CD4-positive, alpha-beta T cell (primary cell): ENCODE measurements at places on chromosomes 5 and 9. TPM values are rescaled to one million over a fixed set of nuclear protein-coding genes. Genes with fewer than 3 reads are reported as not detected.

BAG1 gene
- total RNA-seq = 61.4 TPM

CRHBP gene
- total RNA-seq = not detected

SCGB3A2 gene
- not detected for total RNA-seq

LCN2 gene
- not detected for total RNA-seq

NKD2 gene
- 0.17 TPM for total RNA-seq

GKAP1 gene
- total RNA-seq = 9.5 TPM

SPRY4 gene
- 0.34 TPM for total RNA-seq

FAM200C gene
- total RNA-seq = not detected

DNA sequence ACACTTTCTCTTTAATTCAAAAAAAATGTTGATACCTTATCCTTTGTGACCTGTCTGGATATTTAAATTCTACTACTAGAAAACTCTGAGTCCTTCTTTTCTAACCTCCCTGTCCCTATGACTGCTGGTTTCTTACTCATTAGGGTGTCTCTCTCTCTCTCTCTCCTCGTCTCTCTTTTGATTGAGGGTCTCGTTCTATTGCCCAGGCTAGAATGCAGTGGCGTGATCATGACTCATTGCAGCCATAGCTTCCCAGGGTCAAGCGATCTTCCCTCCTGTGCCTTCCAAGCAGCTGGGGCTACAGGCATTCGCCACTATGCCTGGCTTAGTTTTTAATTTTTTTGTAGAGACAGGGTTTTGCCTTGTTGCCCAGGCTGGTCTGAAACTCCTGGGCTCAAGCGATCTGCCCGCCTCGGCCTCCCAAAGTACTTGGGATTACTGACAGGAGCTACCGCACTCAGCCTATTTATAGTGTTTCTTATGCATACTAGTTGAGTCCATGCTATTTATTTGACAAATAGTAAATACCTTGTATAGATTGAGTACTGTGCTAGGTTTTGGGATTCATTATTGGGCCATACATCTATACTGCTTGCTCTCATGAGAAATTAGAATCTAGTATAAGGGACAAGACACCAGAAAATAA is 61.9 kb downstream of the NSD1 start:
- no peak overlapping the region for H3K4me3 ChIP-seq
- DNase-seq = no peak
- no peaks in the 10 kb centered on the region for H3K27me3 ChIP-seq
- H3K27ac ChIP-seq = no peak overlapping the region
- H3K36me3 ChIP-seq = peaks cover 68% of the 10 kb centered on the region
- no peaks in the 10 kb centered on the region for H3K4me1 ChIP-seq

- peak overlapping the region; percentile 71 for H3K27ac ChIP-seq
- H3K4me3 ChIP-seq = peak overlapping the region; percentile 27
- no peaks in the 10 kb centered on the region for H3K27me3 ChIP-seq
- H3K36me3 ChIP-seq = no peaks in the 10 kb centered on the region
- peak; percentile 19 for DNase-seq
Observed at GRCh38 chr5:76547242-76547890, 75.8 kb downstream of the F2RL2 start.

GRCh38 chr9:132945186-132946130 is 1.0 kb upstream of the TSC1 start:
- no peaks in the 10 kb centered on the region for H3K27me3 ChIP-seq
- peak overlapping the region; percentile 96 for H3K4me3 ChIP-seq
- peaks cover 24% of the 10 kb centered on the region for H3K4me1 ChIP-seq
- no peak for DNase-seq

DNA sequence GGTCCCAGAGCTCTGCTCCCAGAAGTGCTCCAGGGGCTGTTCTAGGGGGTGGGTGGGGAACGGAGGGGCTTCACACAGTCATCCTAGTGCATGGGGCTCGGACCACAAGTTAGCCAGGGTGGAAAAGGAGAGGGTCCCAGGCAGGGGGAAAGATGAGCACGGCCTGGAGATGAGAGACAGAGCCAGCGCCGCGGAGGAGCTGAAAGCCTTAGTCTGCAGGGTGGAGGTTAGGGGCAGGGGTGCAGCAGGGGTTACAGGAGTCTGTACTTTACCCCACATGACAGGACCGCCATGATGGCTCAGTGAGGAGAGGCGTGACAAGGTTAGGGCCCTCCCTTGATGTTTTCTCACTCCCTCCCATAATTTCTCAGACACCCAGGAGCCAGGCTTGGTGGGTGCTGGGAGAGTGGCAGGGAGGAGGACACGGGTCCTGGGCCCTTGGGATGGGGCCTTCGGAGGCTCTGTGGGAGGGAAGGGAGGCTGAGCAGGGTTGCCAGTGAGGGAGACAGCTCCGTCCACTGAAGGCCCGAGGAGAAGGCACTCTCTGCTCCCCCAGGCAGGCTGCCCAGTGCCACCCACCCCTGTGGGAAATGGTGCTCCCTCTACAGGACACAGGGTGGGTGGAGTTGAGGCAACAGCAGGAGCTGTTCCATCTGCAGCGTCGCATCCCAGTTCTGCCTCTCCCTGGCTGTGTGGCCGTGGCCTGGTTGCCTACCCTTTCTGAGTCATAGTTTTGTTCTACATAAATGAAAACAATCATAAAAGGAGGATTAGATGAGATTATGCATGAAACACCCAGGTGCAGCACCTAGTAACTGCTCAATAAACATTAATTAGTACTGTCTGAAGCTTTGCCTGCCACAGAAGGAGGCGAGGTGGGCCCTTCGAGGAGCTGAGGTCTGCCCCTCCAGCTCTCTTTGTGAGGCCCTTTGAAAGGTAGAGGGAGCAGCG is 66.2 kb downstream of the NDST1 start:
- H3K27ac ChIP-seq = no peak overlapping the region
- H3K4me3 ChIP-seq = no peak overlapping the region
- DNase-seq = no peak
- no peaks in the 10 kb centered on the region for H3K36me3 ChIP-seq
- H3K4me1 ChIP-seq = no peaks in the 10 kb centered on the region
- H3K27me3 ChIP-seq = no peaks in the 10 kb centered on the region

GRCh38 chr9:130665029-130665430 is 636 bp downstream of the PRDM12 start:
- H3K27ac ChIP-seq = no peak overlapping the region
- H3K27me3 ChIP-seq = peaks cover 63% of the 10 kb centered on the region
- no peak overlapping the region for H3K4me3 ChIP-seq
- peaks cover 57% of the 10 kb centered on the region for H3K4me1 ChIP-seq

- H3K27me3 ChIP-seq = no peaks in the 10 kb centered on the region
- peak overlapping the region; percentile 10 for H3K4me3 ChIP-seq
- peaks cover 18% of the 10 kb centered on the region for H3K4me1 ChIP-seq
- no peak for DNase-seq
- no peak overlapping the region for H3K27ac ChIP-seq
Observed at GRCh38 chr5:252546-252945, 18.9 kb upstream of the PDCD6 start.

GRCh38 chr5:73938280-73938937 is 312.4 kb downstream of the ARHGEF28 start:
- H3K36me3 ChIP-seq = no peaks in the 10 kb centered on the region
- no peaks in the 10 kb centered on the region for H3K27me3 ChIP-seq
- no peak for DNase-seq
- H3K27ac ChIP-seq = no peak overlapping the region
- H3K4me3 ChIP-seq = no peak overlapping the region

DNA sequence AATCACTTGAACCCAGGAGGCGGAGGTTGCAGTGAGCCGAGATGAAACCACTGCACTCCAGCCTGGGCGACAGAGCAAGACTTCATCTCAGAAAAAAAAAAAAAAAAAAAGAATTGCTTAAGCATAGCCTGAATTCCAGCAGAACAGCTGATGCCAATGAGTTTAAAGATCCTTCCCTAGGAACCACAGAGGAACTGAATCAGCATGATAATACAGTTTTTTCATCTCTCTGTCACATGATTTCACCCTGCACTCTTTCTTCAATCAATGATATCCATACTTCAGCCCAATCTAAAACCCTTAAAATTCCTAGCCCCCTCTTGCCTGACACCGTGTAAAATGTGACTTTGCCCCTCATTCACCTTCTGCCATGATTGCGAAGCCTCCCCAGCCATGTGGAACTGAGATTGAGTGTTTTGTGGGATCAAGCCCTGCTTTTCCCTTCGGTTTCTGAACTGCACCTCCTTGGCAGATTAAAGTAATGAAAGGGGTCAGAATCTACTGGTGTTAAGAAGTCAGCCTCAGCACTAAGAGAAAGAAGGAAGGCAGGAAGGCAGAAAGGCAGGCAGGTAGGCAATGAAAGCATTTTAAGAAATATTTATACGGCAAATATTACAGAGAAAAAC is 20.9 kb upstream of the DMXL1 start:
- H3K27ac ChIP-seq = no peak overlapping the region
- DNase-seq = no peak
- H3K27me3 ChIP-seq = no peaks in the 10 kb centered on the region
- no peak overlapping the region for H3K4me3 ChIP-seq
- H3K36me3 ChIP-seq = no peaks in the 10 kb centered on the region

DNA sequence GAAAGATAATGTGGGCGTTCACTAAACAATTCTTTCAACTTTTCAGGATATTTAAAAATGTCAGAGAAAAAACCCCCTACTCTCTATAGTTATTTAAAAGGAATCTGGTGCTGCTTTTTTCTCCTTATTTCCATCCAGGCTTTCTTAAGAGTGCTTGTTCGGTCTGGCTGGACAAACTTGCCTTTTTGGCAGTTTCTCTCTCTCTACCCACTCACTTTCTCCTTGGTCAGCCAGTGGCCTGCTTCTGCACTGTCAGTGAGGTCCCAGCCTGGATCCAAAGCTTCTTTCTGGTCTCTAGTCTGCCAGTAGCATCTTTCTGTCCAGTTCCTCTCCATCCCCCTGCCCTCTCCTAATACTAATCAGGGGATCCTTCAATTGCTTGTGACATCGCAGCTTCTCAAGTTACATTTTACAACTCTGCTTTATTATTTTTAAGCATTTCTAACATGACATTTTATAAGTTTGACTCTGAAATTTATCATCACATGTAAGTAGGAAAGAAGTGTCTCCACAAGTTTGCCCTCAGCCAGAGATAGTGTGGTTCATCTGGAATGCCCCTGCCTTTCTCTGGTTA is 50.4 kb downstream of the PIK3R1 start:
- H3K36me3 ChIP-seq = peaks cover 4% of the 10 kb centered on the region
- H3K4me3 ChIP-seq = no peak overlapping the region
- DNase-seq = no peak
- H3K4me1 ChIP-seq = peaks cover 39% of the 10 kb centered on the region
- H3K27me3 ChIP-seq = no peaks in the 10 kb centered on the region
- H3K27ac ChIP-seq = no peak overlapping the region

- H3K4me1 ChIP-seq = no peaks in the 10 kb centered on the region
- H3K4me3 ChIP-seq = no peak overlapping the region
Observed at GRCh38 chr9:122186777-122187470, 27.2 kb downstream of the MORN5 start.

DNA sequence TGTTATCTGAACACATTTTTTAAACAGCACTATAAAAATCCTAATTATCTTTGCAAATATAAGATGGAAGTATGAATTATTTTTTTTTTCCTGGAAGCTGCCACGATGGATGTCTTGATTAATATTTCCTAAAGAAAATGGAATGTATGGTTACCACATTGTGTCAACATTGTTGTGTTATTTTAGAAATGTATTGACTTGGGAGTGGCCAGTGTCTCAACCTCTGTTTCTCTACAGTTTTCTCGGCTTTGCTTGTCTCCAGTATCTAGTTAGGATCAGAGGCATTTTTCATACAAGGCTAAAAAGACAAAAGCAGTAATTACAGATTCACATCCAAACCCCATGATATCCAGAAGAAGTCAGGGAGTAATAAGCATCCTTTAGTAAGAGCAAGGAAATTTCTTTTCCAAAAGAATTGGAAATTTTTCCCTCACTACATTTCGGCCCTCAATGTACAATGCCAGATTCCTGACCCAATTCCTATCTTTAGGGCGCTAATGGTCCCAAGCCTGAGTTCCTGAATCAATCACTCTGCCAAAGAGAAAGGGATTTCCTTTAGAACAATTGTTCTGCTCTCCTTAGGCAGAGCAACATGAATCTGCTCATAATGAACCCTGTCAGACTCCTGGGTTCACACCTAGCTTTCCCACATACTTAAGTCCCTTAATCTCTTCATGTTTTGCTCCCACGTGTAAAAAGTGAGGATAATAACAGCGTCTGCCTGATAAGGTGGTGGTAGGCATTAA is 111.7 kb downstream of the EDIL3 start:
- DNase-seq = no peak
- no peak overlapping the region for H3K4me3 ChIP-seq
- H3K27ac ChIP-seq = no peak overlapping the region

GRCh38 chr9:19451240-19452087 is 42.7 kb downstream of the ACER2 start:
- H3K36me3 ChIP-seq = no peaks in the 10 kb centered on the region
- H3K27ac ChIP-seq = no peak overlapping the region
- no peak overlapping the region for H3K4me3 ChIP-seq
- DNase-seq = no peak
- no peaks in the 10 kb centered on the region for H3K4me1 ChIP-seq

DNA sequence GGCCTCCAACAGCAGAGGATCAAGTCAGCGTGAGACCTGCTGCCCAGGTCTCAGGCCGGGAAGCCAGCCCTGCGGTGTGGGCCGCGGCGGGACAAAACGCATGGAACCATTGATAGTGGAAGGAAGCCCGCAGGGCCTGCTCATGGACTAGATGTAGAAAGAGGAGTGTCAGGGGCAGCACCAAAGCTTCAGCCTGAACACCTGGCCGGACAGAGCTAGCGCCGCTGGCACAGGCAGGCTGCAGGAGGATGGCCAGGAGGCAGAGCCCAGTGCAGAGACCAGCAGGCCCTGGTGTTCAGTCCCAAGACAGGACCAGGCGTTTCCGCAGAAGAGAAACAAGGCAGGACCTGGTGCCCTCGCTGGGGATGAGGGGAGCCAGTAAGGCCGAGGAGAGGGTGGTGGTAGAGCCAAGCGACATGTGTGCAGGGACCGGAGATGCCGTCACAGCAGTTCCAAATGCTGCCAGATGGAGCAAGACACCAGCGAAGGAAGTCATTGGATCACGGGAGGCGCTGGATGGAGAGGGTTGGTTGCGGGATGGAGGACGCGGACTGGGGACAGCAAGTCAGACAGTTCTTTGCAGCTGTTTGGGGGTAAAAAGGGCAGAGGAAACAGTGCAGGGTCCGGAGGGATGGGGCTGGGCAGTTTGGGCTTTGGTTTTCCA is 42.1 kb upstream of the OLFM1 start:
- no peaks in the 10 kb centered on the region for H3K4me1 ChIP-seq
- no peak overlapping the region for H3K4me3 ChIP-seq
- no peak for DNase-seq
- no peaks in the 10 kb centered on the region for H3K27me3 ChIP-seq
- H3K36me3 ChIP-seq = no peaks in the 10 kb centered on the region

- DNase-seq = no peak
- H3K27me3 ChIP-seq = no peaks in the 10 kb centered on the region
- no peak overlapping the region for H3K27ac ChIP-seq
- H3K4me1 ChIP-seq = no peaks in the 10 kb centered on the region
- H3K36me3 ChIP-seq = peaks cover 20% of the 10 kb centered on the region
Observed at GRCh38 chr5:128135286-128135685, 51.7 kb downstream of the SLC12A2 start.

GRCh38 chr5:118678746-118679145 is 309.6 kb downstream of the DTWD2 start:
- no peaks in the 10 kb centered on the region for H3K36me3 ChIP-seq
- H3K4me1 ChIP-seq = no peaks in the 10 kb centered on the region
- no peak for DNase-seq
- no peak overlapping the region for H3K27ac ChIP-seq
- no peak overlapping the region for H3K4me3 ChIP-seq
- H3K27me3 ChIP-seq = no peaks in the 10 kb centered on the region
